ENCODE measurements at places on chromosomes 1 and 21.

DNA sequence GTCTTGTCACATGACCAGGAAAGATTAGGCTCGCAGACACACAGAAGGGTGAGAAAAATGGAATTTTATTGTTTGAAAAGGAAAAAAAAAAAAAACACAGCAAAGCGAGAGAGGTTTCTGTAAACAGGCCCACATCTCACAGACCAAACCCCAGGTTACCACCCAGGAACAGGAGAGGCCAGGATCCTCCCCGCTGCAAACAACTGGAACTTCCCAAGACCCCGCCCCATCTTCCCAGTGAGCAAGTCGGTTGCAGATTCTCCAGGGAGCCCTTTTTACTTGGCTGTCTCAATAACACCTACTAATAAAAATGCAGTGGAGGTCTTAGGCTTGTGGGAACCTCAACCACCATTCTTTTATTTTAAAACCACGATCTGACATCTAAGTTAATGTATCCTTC, 84.7 kb upstream of the ETS2 start:
- DNase-seq, result no peak

DNA sequence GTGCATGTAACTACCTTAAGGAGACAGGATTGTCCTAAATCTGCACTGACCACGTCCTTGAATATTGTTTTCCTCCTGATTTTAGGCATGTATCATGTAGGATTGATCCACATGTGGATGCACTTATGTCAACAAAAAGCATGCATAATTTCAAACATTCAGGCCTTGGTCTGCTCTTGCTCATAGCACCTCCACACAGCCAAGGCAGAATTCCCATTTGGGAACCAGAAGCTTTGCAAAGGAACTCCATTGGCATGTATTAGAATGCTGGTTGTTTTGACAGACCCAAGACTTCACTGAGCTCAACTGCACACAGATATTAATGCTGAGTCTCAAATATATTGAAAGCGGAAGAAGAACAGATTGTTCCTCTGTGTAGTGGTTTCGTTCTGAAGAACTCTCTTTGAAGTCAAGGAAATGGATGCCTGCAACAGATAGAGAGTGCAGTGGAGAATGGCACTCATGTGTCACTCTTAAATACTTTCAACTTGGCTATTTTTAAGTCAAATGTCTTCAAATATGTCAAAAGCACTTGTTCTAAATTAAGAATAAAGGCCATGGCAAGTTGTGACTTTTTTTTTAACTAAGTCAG, 387.6 kb downstream of the LTN1 start:
- DNase-seq, result no peak

DNA sequence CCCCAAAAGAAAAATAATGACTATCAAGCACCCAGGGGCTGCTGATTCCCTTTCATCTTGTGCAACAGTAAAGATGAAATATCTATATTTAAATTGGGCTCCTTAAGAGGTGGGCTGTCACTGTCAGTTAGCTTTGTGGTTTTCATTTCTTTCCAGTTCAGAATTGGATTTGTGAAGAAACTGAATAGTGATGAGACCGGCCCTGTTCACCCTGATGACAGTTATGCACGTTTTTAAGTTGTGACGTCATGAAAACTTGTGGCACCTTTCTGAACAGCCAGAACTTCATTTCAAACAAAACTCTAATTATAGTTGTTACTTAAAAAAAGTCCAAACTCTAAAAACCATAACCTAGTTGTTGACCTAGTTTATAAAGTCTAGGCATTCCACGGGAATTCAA, 125.9 kb downstream of the RUNX1 start:
- DNase-seq, result no peak

GRCh38 chr1:244291236-244292201, 160.2 kb downstream of the ADSS2 start:
- no peak for DNase-seq
